ENCODE measurements at places on chromosomes 1 and 21.

DNA sequence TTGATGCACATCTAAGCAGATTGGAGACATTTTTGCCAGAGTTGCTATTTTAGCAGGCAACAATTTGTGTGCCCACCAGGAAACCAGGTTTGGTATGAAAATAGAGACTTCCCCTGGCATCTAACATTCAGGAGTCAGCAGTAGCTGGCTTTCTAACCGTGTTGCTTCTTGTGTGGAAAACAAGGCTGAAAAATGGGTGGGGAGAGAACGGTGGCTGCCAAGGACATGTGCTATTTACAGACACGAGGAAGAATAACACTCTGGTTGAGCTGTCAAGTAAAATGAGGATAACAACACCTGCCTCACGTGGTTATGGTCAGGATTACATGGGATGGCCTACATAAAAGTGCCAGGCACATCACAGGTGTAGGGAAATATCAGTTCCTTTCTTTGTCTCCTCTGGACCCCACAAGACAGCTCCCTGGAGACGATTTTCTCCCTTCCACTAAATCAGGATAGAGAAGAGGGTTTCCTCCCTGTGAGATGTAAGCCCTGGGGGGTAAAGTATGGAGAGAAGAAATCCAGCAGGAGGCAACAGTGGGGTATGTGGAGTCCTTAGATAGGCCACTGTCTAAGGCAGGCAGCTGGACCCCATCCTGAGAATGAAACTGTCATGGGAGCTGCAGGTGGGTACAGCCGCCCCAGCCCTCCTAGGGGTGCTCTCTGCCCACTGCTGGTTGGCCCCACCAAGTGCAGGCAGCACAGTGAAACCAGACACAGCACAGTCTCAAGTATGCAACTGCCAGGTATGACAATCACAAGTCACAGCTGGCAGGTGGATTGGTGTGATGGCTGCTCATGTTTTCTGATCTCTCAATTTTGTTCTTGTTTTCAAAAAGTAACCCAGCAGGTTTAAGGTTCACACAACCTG is 80.3 kb downstream of the TENT5C start:
- DNase-seq: no peak

DNA sequence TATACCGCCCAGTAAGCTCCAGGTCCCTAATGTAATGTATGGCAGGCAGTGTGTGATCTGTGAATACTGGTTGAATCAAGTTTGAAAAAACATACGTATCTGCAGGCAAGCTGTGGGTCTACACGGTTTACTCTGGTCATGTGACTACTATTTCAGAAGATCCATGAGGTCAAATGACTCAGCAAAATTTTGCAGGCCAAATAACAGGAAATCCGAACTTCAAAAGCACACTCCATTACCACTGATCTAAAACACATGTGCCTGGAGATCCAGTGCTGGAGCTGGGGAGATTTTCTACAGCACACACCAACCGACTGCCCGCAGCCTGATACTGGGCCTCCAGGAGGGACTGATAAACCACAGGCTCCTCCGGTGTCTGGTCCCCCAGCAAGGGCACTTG is 64.5 kb upstream of the SLC44A3 start:
- no peak for DNase-seq

DNA sequence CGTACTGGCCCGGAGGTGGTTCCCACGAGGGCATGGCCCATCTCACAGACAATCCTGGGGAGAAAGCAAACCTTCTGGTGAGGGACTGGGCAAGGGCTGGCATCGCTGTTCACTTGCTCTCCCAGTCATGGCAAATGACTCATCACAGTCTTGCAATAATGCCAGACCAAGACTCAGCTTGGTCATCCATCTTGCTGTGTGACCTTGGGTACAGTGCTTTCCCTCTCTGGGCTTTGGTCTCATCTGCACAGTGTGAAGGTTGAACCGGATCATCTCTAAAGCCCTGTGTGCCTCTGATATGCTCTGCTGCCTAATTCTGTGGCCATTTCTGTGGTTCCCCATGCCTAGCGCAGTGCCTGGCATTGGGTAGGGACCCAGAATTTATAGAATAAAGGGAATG is 143.6 kb upstream of the CD34 start:
- DNase-seq: no peak

- no peak for DNase-seq
These were observed 108.4 kb downstream of the CNIH3 start for GRCh38 chr1:224724566-224724965.

DNA sequence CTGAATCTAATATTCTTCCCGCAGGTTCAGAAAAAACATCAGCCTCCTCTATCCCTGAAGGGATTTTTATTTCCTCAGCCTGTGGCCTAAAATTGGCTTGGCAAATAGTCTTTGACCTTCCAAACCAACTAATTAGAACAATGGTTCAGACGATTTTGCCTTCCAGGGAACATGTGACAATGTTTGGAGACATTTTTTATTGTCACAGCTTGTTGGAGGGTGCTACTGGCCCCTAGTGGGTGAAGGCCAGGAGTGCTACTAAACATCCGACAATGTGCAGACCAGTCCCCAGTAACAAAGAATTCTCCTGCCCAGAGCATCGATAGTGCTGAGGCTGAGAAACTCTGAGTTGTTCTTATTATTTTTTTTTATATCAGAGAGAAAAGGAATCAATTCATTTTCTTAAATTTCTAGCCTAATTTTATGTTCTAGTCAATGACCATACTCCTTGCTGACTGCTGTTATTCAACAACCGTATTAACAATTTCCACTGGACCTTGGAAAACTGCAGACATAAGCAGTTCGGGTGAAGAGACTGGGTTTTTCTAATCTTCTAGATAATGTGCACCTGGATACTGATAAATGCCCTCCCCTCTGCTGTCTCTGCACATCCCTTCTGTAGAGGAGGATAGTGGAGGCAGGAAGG is 280.7 kb downstream of the LMX1A start:
- no peak for DNase-seq

- no peak for DNase-seq
These were observed 71.4 kb downstream of the CC2D1B start for GRCh38 chr1:52294580-52294979.

GRCh38 chr1:17618558-17619247 is 79.2 kb downstream of the ARHGEF10L start:
- DNase-seq: no peak

DNA sequence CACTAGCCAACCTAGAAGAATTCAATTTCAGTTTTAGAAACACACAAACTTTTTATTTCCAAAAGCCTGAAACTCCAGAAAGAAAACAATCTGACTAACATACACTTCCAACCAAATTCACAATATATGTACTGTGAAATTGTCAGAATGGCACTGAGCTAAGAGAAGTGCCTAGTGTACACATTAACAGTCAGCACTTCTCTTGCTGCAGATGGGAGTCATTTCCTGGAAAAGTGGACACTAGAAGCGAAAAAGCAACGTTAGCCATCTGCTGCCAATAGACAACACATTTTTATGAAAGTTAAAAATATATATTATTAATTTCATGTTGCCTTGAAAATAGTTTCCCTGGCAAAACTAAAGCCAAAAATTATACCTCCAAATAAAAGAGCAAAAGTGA is 66.1 kb downstream of the EPS15 start:
- DNase-seq: no peak

DNA sequence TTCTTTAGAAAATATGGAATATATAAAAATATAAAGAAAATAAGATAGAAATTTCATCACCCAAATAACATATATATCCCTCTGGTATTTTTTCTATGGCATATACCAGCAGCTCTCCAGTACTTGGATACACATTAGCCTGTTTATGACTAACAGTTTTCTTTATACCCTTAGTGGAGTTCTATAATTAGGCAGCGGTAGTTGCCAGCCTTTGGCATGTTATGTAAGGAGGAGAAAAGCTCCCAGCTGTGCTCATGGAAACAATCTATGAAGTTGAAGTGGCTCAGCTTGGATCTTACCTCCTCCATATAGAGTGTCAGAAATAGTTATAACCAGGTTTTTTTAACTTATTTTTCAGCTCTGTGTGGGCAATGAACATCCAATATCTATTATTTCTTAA is 1636.8 kb downstream of the AMY1C start:
- DNase-seq: no peak

- no peak for DNase-seq
These were observed 10.7 kb upstream of the COL16A1 start for GRCh38 chr1:31714442-31715086.

GRCh38 chr21:26443867-26444266 is 129.2 kb downstream of the CYYR1 start:
- no peak for DNase-seq

GRCh38 chr1:10724948-10725847 is 71.2 kb downstream of the CASZ1 start:
- no peak for DNase-seq

DNA sequence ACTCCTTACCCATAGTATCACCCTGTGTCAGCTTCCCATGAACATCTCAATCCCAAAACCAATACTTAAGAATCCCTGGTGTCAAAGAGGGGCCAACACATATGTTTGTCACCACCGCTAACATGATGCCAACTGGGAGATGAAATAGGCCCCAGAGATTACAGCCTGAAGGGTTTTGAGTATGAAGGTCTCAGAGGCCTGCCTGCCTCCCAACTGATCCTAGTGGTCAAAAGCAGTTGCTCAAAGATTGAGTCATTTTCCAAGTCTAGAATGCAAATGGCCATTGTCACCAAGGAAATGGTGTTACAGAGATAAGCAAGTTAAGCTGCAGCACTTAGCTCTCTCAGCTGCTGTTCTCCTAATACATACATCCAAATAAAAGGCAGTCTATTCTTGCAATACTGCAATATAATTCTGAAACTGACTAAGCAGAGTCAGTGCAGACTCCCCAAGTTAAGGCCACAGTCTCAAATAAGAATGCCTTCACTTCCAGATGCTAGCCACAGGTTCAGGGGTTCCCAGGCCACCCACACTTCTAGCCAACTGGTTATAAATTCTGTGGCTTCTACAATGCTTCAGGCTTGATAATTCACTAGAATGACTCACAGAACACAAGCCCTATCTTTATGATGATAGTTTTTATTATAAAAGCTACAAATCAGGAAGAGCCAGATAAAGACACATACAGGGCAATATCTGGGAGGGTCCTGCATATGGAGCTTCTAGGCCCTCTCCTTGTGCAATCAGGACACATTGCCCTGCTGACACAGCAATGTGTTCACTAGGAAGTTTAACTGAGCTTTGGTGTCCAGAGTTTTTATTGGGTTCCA is 18.7 kb downstream of the DUSP10 start:
- DNase-seq: no peak

- no peak for DNase-seq
These were observed 104.3 kb downstream of the LACTBL1 start for GRCh38 chr1:22868331-22868730.

DNA sequence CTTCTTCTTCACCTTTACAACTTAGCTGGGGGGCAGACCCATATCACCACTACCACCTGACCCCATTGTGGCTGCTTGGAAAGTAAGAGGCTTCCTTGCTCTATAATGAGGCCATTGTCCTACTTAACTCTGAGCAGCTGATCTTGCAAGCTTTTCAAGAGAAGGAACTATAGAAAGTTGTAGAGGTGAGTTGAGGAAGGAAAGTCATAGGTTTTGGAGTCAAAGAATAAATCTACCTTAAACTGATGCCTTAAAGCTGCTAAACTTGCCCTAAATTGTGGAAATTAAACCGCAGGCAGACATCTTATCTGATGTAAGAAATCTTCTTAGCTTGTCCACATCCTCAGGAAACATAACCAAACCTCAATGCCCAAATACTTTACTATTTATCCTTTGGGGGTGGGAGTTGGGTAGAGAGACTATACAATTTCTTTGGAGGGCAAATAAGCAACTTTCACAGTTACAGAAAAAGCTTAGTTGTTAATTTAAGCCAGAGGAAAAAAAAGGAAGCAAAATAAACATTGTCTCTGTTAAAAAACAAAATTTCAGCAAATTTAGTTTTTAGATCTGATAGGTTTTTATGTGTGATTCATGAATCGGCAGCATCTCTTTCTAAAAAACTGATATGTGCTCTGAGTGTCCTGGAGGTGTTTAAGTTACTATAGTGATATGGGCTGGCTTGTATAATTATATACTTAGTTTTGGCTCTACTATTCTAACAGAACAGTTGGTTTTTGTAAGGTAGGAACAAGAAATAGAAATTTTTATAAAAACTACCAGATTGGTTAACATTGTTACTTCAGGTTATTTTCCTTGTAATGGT is 4.7 kb downstream of the IL23R start:
- no peak for DNase-seq

DNA sequence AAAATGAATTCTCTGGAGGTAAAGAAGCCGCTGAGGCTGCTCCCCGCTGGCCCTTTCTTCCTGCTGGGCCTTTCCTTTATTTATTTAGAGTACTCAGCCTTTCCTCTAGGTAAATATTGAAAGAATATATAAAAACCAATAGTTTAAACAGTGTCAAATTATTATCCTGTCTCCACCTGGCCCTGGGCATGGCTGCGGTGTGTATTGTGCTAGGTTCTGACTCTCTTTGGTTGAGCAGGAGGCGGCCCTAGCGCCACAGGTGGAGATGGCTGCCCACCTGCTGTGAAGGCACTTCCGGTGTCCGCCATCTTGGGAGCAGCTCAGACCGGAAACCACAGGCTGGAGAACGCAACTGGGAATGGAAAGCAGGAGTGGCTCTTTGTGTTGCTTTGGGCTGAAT is 29.0 kb upstream of the CLDN14 start:
- DNase-seq: no peak

DNA sequence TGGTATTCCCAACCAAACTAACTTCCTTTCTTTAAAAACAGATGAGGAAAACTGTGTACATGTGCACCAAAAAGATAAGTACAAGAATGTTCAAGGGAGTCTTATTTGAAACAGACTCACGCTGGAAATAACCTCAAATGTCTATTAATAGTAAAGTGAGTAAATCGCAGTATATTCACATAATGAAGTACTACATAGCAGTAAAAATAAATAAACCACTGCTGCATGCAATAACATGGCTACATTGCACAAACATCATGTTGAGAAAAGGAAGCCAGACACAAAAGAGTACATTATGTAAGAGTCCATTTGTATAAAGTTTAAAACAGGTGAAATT is 5.2 kb upstream of the DENND2D start:
- no peak for DNase-seq

- no peak for DNase-seq
These were observed 15.3 kb downstream of the CASZ1 start for GRCh38 chr1:10781137-10781536.

DNA sequence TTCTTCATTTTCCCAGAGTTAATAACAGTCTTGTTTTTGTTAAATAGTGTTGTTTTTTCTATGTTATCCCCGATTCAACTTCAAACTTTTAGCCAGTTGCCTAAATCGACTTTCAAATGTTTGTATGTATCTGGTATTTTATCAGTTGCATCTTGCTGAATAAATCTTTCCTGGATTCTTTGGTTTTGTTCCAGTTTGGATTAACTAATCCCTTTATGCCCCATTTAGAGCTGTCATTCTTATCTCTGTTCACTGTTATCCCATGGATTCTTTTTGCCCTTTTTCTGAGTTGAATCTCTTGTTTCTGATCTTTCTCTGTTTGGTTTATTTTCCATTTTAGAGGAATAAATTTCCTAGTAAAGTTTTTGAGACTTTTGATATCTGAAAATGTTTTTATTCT is 31.1 kb upstream of the PTCH2 start:
- DNase-seq: no peak

GRCh38 chr1:62281922-62282555 is 37.2 kb downstream of the KANK4 start:
- no peak for DNase-seq

- DNase-seq: no peak
These were observed 88.4 kb downstream of the C21orf91 start for GRCh38 chr21:17730782-17731181.

Data from epithelial cell of prostate (primary cell).